Activated naive CD8-positive, alpha-beta T cell treated with anti-CD3 and anti-CD28 coated beads, Interleukin-2, amount 50 U/mL, for 16 hours (primary cell): ENCODE measurements at places on chromosomes 6 and 20.

- no peak for DNase-seq
Measured at GRCh38 chr20:32052778-32053362, 828 bp downstream of the HCK start.

- no peak for DNase-seq
Measured at GRCh38 chr6:147621961-147622360, 113.5 kb downstream of the SAMD5 start.

- DNase-seq: no peak
Measured at GRCh38 chr6:108568101-108568500, 7.4 kb downstream of the FOXO3 start.

DNA sequence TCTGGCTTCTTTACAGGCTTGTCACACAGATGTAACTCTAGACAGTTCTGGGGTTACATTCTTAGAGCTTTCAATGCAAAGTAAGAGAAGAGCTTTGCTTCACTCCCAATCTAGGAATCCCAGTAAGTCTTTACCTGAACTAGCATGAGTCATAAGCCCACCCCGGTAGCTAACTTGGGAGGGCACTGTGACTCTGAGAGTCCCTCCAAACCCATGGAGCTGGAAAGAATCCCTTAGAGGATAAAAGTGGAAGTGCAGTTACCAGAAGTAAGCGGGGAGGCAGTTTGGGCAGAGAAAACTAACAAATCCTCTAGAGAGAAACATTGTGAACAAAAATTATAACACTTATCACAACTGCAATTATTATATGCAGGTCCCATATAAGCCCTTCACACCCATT lies 84.0 kb upstream of the SMLR1 start:
- DNase-seq: no peak

DNA sequence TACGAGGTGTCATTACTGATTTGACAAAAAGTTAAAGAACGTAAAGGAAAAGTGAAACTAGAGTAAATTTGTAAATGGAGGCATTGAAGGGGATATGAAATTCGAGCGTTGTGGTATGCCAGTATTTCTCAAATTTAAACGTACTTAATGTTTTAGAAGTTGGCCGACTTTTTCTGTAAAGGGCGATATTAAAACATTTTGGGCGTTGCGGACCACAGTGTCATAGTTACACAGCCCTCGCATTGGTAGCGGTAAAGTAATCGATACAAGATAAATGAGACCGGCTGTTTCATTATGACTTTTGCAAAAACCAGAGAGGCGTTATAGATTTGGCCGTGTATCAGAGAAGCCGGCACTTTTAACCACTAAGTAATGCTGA lies 39.6 kb downstream of the OR2B2 start:
- DNase-seq: no peak

DNA sequence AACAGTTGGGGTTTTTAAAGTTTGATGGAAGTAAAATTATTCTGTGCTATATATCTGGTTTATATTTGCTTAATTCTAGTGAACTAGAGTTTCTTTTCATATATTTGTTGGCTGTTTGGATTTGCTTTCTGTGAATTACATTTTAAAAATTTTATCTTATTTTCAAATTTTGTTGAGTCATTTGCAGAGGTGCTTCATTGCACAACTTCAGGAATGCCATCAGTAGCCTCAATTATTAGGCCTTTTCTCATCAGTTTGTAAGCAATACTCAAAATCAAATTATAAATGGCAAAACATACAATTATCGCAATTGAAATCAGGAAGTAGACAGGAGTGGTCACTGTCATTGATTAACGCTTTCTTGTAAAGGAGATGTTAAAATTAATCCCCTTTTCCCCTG lies 96.9 kb downstream of the UBE3D start:
- no peak for DNase-seq

- DNase-seq: no peak
Measured at GRCh38 chr6:109513571-109514071, 30.6 kb upstream of the ZBTB24 start.

DNA sequence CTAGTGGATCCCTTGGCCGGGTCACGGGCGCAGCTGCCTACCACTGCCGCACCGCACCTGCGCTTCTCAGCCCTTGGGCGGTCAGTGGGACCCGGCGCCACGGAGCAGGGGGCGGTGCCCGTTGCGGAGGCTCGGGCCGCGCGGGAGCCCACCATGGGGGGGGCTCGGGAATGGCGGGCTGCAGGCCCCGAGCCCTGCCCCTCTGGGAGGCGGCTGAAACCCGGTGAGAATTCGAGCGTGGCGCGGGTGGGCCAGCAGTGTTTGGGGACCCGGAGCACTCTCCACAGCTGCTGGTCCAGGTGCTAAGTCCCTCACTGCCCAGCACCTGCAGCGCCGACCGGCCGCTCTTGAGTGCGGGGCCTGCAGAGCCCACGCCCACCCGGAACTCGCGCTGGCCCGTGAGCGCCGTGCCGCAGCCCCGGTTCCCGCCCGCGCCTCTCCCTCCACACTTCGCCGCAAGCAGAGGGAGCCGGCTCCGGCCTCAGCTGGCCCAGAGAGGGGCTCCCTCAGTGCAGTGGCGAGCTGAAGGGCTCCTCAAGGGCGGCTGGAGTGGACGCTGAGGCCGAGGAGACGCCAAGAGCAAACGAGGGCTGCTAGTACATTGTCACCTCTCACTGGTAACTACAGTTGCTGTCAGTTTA lies 120.5 kb upstream of the TMEM170B start:
- no peak for DNase-seq

- no peak for DNase-seq
Measured at GRCh38 chr6:14721103-14721758, 524.6 kb upstream of the JARID2 start.

GRCh38 chr6:166167258-166167731 lies 356 bp downstream of the TBXT start:
- no peak for DNase-seq

DNA sequence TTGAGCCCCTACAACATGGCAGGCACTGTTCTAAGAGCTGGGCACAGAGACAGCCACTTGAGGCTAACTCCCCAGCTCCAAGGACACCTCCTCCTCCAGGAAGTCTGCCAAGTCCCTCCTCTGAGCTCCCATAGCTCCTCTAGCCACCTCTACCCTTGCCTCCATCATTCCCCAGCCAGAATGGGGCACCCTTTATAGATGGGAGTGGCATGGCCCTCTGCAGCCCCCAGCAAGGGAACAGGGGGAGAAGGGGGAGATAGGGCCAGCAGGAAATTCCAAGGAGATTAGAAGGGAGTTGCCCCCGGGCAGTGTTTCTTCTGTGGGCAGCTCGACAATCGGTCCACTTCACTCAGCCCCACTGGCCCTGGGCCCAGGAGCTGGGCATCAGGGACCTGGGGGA lies 19.7 kb upstream of the TLDC2 start:
- DNase-seq: no peak

GRCh38 chr6:70380771-70381416 lies 32.4 kb upstream of the FAM135A start:
- DNase-seq: no peak

DNA sequence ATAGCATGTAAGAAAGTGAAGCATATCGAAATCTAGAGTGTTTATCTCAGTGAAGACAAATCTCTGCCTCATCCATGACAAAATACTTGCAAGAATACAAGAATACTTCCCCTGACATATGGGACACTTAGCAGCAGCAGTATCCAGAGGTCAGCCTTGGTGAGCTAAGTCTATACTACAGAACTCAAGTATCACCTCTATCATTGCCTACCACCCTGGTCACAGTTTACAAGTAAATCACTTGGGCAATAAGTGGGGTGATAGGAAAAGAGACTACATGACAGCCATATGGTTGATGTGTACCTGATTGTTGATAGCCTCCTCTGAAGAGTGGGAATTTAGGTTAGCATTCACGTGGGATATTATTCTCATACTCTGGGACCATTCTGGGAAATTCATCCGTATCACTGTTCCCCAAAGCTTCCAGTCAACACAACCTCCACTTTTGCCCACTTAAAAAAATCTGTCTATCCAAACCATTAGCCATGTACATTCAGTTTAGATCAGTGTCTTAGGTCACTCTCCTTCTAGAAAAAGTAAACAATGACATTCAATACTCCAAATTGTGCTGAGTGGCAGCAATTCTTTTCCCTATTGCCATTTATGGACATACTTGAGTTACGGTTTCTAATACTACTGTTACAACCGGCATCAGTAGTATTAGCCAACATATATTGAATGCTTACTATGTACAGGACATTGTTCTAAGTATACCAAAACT lies 118.2 kb upstream of the PRSS16 start:
- no peak for DNase-seq

- DNase-seq: no peak
Measured at GRCh38 chr6:2497922-2498623, 252.6 kb downstream of the MYLK4 start.

DNA sequence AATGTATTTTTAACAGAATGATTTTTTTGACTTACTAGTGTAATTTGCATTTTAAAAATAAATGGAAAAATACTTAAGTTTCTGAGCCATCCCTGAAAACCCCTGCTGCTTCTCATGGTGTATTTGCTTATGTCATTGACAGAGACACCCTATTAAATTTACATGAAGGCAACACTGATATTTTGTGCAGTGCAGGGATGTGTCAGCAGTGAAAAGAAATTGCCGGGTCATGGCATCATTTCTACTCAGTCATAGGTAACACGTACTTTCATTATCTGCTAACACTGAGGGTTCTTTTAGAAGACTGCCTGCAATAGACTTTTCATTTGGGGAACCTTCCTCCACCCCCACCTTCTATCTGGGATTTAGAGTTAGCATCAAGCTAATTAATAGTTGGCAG lies 136.7 kb upstream of the RNF217 start:
- no peak for DNase-seq

- no peak for DNase-seq
Measured at GRCh38 chr20:48920527-48921167, 864 bp upstream of the ARFGEF2 start.

DNA sequence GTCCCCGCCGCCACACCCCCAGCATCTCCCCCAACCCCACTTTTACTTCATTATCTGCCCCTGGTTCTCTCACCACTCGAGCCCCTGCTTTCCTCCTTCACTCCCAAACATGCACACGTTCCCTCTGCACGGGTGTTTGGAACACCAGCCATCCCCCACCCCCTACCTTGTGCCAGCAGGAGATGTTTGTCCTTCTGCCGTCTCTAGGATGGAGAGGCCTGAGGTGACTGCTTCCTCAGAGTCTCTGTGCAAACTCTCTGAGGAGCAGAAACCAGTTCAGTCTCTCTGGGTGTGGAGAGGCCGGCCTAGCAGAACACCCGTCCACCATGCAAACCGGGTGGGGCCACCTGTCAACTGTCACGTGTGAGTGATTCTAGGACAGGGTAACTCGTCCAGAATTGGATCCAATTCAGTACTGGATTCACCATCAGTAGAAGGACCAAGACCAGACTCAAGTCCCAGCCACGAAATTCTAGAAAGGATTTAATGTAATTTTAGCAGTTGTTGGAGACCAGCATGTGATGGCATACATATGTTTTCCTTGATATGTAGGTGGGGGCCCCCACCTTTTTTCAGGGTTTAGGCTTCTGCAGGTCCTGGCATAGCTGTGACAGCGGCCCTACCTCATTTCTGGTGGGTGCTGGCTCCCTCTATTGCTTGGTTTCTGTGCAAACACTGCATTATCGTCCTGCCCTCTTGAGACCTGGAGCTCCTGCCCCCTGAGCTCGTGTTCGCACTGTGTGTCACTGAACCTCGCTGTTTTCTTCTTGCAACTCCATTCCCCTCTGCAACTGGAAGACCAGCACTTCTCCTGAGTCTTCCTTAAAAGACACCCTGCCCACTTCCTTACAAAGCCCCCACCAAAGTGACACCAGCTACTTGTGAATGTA lies at the start of gene RAET1E:
Gene RAET1E, minus strand, starts transcription at position 259 of the 890 bp plus-strand sequence. CDS start 7,212 bp downstream, outside the sequence.
- DNase-seq: no peak

- no peak for DNase-seq
Measured at GRCh38 chr20:18289306-18289705, 979 bp downstream of the ZNF133 start.

- no peak for DNase-seq
Measured at GRCh38 chr6:55974688-55975087, 99.3 kb upstream of the BMP5 start.
